ENCODE measurements at places on chromosomes 5 and 9. TPM values are rescaled to one million over a fixed set of nuclear protein-coding genes. Genes with fewer than 3 reads are reported as not detected.

The CCDC69 gene
- total RNA-seq = 10.8 TPM

The WHRN gene
- 7.4 TPM for total RNA-seq

The ADAMTS12 gene
- total RNA-seq = 12.3 TPM

The SHROOM1 gene
- total RNA-seq = 5.7 TPM

GRCh38 chr9:136204145-136204805 lies 653 bp downstream of the LHX3 start:
- no peak for DNase-seq

DNA sequence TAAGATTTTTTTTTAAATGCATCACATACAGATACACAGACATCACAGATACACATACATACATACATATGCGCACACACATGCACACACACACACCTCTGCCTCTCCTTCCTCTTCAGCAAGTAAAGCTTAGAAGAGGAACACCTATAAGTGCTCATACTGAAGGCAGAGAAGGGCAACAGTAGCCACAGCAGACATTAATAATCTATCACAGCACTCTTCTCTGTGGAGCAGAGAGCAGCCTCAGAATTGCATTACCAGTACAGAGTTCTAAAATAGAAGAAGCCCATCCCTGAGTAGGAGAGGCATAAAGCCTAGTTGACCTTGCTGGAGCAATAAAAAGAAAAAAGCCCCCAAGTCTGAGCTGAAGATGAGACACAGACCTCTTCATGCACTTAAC lies 110.6 kb downstream of the MLLT3 start:
- DNase-seq = no peak

- DNase-seq = no peak
Observed at GRCh38 chr5:141050622-141051520, at the start of gene PCDHB1. PCDHB1 (plus strand) TSS chr5:141051374; CDS start chr5:141051471, 97 bp downstream.

DNA sequence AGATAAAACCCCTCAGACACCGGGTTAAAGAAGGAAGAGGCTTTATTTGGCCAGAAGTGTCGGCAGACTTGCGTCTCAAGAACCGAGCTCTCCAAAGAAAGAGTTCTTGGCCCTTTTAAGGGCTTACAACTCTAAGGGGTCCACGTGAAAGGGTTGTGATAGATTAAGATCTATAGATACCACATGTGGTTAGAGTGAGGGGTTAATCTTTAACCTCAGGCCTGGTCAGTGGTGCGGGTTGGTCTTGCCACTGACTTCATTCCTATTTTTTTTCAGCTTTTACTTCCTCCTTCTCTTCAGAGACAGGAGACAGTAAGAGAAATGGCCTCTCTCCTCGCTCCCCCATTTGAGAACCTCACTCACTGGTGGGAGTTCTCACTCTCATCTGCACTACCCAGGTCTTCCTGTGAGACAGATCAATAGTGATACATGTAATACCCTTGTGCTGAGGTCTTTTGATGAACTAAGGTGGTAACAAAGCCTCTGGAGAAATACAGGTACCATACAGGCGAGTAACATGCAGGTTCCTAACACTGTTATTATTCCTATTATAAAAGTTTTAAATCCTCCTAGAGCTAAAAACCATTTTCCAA lies 52.4 kb upstream of the COX7C start:
- no peak for DNase-seq

DNA sequence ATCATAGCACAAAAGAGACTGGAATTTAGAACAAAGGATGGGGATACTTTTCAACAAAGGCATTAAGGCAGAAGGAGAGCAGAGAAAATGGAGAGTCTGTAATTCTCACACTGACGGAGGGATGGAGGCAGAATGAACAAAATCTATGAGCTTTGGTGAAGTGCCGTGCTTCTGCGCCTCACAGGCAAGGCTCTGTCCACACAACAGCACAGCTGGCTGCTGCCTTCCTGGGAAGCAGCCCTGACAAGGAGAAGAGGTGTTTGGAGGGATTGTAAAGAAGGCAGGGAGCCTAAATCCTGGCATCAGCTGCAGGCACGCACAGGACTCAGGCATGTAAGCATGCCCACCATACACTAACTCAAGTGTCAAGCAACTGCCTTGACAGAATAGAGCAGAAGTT lies 485.2 kb upstream of the KIF2A start:
- DNase-seq = no peak

DNA sequence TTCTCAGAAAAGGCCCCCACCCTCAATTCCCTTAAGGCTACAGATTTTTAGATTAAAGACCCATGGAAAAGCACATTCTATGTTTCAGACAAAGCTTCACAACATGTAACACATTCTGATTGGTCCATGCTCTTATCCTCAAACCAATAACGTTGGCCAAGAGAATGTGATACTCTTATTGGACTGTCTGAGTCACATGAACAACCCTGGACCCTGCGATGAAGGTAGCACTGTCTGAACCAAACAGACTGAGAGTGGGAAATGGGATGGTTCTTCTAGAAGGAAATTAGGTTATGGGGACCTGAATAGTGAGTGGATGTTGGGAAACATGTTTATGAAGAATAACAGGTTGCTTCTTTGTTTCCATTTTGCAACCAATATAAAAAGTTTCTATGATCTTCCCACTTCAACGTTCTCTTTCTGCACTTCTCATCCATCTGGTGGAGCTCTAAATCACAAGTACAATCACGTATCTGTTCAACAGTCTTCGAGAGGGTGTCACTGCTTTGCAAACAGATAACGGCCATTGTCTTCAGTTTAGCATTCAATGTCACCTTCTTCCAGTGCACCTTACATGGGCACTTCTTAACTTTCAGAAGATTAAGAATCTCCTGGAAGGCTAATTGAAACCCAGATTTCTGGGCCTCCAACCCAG lies 81.6 kb downstream of the PTCH1 start:
- no peak for DNase-seq

DNA sequence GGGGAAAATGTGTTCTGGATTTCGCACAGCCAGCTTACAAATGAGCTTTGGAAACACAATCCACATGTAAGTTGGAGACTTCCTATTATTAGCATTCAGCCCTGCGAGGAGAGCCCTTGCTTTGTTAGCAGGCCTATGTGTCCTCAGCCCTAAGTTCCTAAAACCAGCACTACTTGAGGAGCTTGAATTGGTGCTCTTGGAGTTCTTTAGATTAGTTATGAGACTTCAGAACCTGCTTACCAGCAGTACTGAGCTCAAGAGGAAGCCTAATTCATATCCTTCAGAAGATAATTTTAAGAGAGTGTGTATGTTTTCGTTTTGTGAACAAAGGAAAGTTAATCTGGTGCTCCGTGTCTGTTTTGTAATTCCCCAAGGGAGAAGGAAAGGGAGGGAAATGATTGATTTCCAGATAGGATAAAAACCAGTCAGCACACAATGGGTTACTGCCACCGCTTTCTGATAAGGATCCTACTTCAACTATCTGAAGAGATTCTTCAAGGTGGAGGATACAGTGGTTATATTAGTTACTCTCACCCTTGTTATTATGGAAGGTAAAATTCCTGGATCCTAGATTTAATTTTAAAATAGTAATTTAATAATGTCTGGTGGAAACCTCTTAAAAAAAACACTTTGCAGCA lies 35.2 kb downstream of the PIK3R1 start:
- DNase-seq = no peak

DNA sequence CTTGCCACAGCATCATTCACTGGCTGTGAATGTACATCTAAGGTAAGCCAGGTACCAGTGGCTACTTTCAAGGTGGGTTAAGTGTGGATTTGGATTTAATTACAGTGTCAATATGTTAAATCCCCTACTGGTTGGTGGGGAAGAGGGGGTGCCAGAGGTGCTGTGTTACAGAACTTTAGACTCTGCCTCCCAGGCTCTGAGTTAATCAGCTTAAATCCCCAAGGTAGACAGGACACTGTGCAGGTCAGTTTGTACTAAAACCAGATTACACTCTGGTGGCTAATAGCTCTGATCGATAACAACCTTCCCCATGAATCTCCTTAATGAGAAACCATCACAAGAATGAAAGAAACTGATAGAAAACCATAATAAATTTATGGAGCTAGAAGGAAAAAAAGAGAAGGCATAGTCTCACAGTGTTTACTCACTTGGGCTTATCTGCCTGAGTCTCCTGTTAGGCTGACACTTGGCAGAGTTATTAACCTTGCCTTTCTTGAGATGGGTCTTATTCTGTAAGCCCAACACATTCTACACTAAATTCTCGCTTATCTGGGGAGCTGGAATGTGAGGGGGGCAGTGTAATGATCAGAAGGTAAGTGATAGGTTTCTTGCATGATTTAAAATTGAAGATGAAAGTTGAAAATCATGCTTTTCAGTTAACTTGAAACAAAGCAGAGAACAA lies 106.8 kb downstream of the LMNB1 start:
- no peak for DNase-seq

- DNase-seq = peak; percentile 94
Observed at GRCh38 chr5:134577796-134578577, 52.5 kb downstream of the JADE2 start.

DNA sequence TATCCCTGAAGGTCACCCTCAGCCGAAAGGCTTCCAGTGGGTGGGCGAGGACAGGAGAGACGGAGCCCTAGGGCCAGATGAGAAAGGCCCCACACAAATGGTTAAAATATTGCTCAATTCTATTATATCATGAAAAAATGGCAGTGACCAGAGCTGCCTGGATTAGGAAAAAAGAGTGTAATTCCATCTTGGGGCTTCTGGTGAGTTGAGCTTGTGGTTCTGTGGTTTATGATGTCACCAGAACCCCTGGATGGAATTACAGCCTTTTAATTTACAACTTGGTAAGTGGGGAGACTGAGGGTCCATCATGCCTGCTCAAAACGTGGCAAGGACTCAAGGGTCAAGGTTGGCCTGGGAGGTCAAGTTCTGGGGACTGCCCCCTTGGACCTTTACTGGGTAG lies 55.5 kb upstream of the STC2 start:
- no peak for DNase-seq

DNA sequence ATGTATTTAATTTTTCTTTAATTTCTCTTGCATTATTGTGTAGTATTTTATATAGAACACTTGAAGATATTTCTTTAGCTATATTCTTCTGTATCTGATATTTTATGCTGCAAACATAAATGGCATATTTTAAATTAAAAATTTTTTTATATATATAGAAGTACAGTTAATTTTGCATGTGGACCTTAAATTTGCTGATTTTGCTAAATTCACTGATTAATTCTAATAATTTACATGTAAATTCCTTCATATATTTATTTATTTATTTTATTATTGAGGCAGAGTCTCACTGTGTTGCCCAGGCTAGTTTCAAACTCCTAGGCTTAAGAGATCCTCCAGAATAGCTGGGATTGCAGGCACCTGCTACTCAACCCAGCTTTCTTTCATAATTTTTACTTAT lies 276.9 kb downstream of the PRR16 start:
- no peak for DNase-seq

GRCh38 chr5:33969572-33970452 lies 14.7 kb downstream of the SLC45A2 start:
- DNase-seq = no peak

DNA sequence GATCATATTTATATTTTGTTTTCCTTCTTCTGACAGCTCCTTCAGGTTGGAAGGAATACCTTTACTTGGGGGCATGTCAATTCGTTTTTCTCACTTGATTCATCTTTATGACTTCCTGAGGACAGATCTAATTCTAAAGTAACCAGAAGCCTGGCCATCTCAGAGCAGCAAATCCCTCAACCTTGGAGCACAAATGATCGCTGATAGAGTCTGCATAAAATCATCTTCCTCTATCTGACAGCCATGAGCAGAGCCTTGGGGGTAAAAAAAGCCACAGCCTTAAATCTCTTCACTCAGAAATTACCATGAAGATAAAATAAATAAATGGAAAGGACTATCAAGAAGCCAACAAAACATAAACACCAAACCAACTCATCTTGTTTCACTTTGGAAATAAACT lies 325.8 kb downstream of the PRR16 start:
- DNase-seq = no peak

Measured in H1 (cell line).